ENCODE measurements at places on chromosomes 16 and 17. TPM values are rescaled to one million over a fixed set of nuclear protein-coding genes. Genes with fewer than 3 reads are reported as not detected.

The AXIN2 gene
- total RNA-seq = 4.8 TPM

The CHMP6 gene
- total RNA-seq = 26.3 TPM

The HYDIN gene
- total RNA-seq = not detected

The RAD51D gene
- 16.9 TPM for total RNA-seq

The CMTM3 gene
- total RNA-seq = 13.6 TPM

The NPIPA8 gene
- not detected for total RNA-seq

The FOXF1 gene
- total RNA-seq = 34.7 TPM

The CCL1 gene
- not detected for total RNA-seq

The BAIAP3 gene
- 3.1 TPM for total RNA-seq

The MMP2 gene
- total RNA-seq = 231 TPM

The TEX19 gene
- 0.34 TPM for total RNA-seq

The IRF8 gene
- 0.56 TPM for total RNA-seq

The ALOX12B gene
- not detected for total RNA-seq

Data from SJSA1 (cell line).